ENCODE measurements at places on chromosomes 1 and 21.
A peak's percentile ranks its signal among the peaks of the same experiment; 100 is the strongest.

DNA sequence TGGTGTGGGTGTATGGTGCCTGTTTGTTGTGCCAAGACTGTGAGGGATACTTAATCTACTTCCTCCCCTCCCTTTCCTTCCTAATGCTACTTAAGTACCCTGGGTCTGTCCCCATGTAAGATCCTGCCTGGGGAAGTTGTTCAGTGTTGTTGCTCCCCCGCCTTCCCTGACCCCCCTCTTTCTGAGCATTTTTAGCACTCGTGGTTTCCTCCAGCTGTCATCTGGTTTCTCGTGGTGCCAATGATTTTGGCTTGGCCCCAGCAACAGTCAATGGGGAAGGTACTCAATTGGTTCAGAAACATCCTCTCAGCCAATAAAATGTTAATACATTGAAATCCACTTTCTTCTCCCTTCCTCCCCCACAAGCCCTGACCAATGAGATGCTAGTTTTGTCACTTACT, 8.0 kb upstream of the B4GALT3 start:
- DNase-seq, result peak; percentile 64

GRCh38 chr1:232438476-232438875, 191.5 kb downstream of the SIPA1L2 start:
- DNase-seq, result no peak

GRCh38 chr1:159800177-159800930, 1.8 kb upstream of the FCRL6 start:
- DNase-seq, result no peak

- DNase-seq, result peak; percentile 88
Observed at GRCh38 chr1:209850342-209850979, 22.7 kb downstream of the UTP25 start.

DNA sequence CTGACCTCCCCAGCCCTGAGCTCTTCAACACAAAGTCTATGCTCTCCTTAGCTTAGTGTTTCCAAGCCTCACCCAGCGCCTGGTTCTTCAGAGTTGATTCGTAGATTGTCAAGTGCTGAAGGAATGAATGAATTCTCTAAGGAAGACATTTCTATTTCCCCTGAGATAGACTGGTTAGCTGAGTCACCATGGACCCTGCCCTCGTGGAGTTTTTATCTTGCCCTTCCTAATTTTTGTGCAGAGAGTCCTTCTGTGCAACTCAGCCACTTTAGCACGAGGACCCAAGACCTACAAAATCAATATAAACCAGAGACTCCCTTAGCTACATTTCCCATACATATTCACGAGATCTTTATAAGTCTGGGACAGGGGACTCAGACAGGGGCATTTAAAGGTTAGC, 2.6 kb upstream of the CD244 start:
- no peak for DNase-seq

DNA sequence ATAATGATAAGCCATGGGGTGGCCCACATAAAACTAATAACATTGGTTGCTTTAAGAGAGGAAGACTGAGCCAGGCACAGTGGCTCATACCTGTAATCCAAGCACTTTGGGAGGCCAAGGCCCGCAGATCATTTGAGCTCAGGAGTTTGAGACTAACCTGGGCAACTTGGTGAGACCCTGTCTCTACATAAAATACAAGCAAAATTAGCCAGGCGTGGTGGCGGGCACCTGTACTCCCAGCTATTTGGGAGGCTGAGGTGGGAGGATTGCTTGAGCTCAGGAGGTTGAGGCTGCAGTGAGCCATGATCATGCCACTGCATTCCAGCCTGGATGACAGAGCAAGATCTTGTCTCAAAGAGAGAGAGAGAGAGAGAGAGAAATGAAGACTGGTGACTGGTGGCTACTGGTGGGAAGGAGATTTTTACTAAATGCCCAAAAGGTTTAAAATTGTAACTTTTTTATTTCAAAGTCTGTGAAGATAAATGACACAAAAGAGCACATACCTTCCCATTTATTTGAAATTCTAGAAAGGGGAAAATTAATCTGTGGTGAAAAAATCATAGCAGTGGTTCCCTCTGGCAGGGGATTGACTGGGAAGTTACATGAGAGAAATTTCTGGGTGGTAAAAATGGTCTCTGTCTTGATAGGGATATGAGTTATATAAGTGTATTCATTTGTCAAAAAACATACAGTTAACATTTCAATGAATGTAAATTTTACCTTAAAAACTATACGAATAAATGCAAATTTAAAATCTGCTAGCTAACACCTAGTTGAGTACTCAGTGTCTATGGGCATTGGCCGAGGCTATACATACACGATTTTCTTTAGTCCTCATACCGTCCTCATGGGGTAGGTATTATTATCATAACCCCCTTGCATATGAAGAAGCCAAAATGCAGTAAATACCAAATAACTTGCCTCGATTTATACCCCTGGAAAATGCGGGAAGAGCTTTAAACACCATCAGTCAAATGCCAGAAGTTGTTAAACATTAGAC, 2.2 kb upstream of the NBPF1 start:
- DNase-seq, result no peak

- DNase-seq, result no peak
Observed at GRCh38 chr1:30748098-30748698, 9.4 kb downstream of the LAPTM5 start.

- no peak for DNase-seq
Observed at GRCh38 chr1:41328001-41328615, 33.1 kb upstream of the FOXO6 start.

DNA sequence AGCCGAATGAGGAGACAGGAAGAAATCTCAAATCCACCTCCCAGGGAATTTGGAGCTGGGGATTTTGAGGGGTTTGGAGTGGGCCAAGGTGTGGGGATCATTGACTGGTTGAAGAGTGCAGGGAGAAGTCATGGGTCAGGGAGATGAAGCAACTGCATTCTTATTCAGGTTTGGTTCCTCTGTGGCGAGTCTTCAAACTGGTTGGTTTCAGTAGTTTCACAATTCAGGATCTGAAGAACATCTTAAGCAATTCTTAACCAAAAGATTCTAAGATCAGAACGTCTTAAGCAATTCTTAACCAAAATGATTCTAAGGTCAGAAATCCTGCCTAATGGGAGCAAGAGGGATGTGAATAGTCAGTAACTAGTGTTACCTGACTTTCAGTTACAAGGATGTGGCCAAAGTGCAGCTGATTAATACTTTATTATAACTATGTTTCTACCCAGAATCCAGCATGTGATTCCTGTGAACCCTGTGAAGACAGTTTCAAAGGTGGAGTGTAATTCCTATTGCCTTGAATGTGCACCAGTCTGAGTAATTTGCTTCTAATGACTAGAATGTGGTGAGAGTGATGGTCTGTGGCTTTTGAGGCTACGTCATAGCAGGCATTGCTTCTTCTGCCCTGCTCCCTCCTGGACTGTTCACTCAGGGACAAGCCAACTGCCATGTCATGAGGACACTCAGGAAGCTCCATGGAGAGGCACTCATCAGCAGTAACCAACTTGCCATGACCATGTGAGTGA, 61.2 kb downstream of the OLFML3 start:
- no peak for DNase-seq

DNA sequence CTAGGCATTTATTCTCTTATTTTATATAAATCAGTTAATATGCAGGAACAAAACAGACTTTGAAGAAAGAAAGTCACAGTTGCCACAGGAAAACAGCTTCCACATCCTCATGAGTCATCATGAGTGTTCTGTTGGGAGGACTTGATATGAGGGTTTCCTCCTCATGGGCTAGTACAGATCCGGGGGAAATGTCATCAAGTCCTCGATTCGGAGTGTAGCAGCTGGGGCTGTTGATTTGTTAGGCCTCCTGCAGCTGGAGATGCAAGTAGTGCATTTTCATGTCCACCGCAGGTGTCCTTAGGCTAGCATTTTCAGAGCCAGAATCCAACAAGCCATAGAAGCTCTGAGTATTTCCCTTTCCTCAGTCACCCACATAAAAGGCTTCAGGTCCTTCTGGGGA, 36.7 kb downstream of the ADAM30 start:
- DNase-seq, result no peak

DNA sequence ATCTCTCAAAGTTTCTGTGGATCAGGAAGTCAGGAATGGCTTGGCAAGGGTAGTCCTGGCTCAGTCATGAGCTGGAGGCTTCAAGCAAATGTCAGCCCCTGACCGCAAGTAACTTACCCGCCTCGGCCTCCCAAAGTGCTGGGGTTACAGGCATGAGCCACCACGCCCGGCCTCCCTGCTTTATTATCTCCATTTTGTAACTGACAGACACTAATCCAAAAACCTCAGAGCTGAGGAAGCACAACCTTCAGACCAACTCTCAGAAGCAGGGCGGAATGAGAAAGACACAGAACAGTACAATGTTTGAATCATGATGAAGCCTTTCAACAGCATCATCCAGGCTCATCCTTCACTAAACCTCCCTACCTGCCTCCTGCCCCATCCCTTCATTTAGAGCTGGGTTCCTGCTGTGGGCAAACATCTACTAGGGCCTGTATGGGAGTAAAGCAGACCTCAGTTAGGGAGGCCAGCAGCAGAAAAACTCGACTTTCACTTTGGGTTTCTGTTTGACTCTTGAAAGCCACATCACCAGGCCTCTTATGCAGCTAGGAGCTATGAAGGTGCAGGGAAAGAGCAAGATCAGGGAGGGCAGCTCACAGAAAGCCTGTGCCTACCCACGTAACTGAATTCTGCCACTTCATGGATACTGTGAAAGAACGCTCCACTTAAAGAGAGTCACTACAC, 84.4 kb upstream of the RAB4A start:
- no peak for DNase-seq

DNA sequence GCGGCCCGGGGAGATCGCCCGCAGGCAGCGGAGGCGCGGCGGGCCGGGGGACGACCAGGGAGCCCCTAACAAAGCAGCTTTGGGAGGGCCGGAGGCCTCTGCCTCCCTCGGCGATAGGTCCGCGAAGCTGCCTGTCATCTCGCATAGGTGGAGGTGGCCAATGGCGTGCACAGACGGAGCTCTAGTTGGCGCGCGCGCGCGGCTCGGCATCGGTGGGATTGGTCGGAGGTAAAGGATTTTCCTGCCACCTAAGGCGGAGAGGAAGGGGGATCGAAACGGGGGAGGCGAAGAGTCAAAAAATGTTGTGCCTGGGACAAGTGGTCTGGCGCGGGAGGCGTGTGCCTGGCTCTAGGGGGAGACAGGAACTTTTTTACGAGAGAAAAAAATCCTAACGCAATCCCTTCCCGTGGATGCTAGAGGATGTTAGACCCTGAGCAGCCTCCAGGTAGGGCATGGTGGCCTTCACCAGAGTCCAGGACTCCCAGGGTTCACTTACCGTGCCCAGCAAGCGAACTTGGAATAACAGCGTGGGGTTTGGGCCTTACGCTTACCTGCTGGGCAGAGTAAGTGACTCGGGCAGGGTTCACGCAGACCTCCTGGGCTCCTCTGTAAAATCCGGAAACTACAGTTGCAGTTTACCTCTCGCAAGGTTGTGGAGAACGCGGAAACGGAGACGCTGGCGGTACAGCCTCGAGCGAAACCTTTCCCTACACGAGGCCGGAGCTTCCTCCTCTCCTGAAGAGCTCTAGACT, 99.9 kb upstream of the SOD1 start:
- DNase-seq, result peak; percentile 94

GRCh38 chr1:206581571-206581981, 30.7 kb downstream of the EIF2D start:
- no peak for DNase-seq

GRCh38 chr1:40478276-40478675, 1.2 kb downstream of the ZFP69 start:
- peak; percentile 5 for DNase-seq

GRCh38 chr1:34342334-34342733, 165.6 kb downstream of the C1orf94 start:
- DNase-seq, result no peak

DNA sequence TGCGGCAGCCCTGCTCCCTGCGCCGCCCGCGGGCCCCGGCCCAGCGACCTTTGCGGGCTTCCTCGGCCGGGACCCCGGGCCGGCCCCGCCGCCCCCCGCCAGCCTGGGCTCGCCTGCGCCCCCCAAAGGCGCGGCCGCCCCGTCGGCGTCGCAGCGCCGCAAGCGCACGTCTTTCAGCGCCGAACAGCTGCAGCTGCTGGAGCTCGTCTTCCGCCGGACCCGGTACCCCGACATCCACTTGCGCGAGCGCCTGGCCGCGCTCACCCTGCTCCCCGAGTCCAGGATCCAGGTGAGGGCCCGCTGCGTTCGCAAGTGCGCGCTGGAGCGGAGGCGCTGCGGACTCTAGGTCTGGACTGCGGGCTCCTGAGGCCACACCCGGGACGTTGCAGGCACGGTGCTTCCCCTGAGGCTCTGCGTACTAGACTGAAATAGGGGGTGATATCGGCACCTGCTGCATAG, 351 bp downstream of the MIXL1 start:
- no peak for DNase-seq

- DNase-seq, result peak; percentile 61
Observed at GRCh38 chr1:1298861-1299685, 8.7 kb downstream of the ACAP3 start.

- DNase-seq, result no peak
Observed at GRCh38 chr21:14712121-14712715, 166.1 kb upstream of the SAMSN1 start.

- no peak for DNase-seq
Observed at GRCh38 chr21:14824126-14824525, 240.7 kb downstream of the NRIP1 start.

GRCh38 chr1:161727256-161727924, 6.0 kb downstream of the FCRLB start:
- peak; percentile 42 for DNase-seq

DNA sequence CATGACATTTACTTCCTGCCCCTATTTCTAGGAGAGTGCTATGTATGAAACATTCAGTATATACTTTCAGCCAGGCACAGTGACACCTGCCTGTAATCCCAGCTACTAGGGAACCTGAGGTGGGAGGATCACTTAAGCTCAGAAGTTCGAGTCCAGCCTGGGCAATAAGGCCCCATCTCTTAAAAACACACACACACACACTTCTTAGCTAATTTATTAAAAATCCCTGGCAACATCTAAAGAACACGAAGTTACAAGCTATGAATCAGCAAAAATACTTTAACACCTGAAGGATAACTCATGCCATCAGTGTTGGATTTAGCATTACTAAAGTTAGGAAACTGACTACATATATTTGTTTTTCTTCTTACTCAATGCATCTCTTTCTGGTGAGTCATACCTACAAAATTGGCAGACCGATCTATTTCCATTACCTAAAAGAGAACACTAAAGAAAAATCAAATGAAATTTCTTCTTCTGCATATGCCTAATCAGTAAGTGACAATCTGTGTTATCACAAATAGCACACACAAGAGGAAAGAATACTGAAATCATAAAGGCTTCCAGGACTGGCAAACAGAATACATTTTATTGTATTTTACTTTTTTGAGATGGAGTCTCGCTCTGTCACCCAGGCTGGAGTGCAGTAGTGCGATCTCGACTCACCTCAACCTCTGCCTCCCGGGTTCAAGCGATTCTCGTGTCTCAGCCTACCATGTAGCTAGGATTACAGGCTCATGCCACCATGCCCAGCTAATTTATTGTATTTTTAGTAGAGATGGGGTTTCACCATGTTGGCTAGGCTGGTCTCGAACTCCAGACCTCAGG, 41.4 kb downstream of the RNF115 start:
- no peak for DNase-seq

- no peak for DNase-seq
Observed at GRCh38 chr1:93811326-93812065, 67.5 kb downstream of the DNTTIP2 start.

Measured in cerebellar cortex (tissue), 1 donor.